ENCODE measurements at places on chromosomes 2 and 18. TPM values are rescaled to one million over a fixed set of nuclear protein-coding genes. Genes with fewer than 3 reads are reported as not detected.

Gene YPEL5
- total RNA-seq = 91.5 TPM

Gene SALL3
- 0.10 TPM for total RNA-seq

Gene TCF7L1
- 6.8 TPM for total RNA-seq

Gene PSMA8
- not detected for total RNA-seq

Gene STAT1
- total RNA-seq = 77.7 TPM

Gene MAPK4
- 0.05 TPM for total RNA-seq

Gene PTH2R
- total RNA-seq = 0.97 TPM

Gene MFSD6
- total RNA-seq = 12.4 TPM

Gene SPTBN1
- 680 TPM for total RNA-seq

Gene FOXI3
- not detected for total RNA-seq

Gene SOX11
- total RNA-seq = 12.7 TPM

Gene STK36
- total RNA-seq = 26.3 TPM

Gene SH2D6
- not detected for total RNA-seq

Gene LTBP1
- total RNA-seq = 63.4 TPM

Gene IL36G
- not detected for total RNA-seq

Gene RPS27A
- total RNA-seq = 1,983 TPM

Gene RNF152
- 26.7 TPM for total RNA-seq

Gene TMEM247
- total RNA-seq = not detected

Gene RGPD5
- 14.5 TPM for total RNA-seq

Gene MOGAT1
- not detected for total RNA-seq

Gene HOXD11
- total RNA-seq = 2.2 TPM

Gene UGT1A8
- not detected for total RNA-seq

Gene SERPINB13
- total RNA-seq = not detected

Gene RBFA
- total RNA-seq = 39.2 TPM

Gene MAP3K19
- total RNA-seq = not detected

Gene FMNL2
- 51.6 TPM for total RNA-seq

Gene GCG
- not detected for total RNA-seq
